ENCODE measurements at places on chromosomes 3 and 15. TPM values are rescaled to one million over a fixed set of nuclear protein-coding genes. Genes with fewer than 3 reads are reported as not detected.

DNA sequence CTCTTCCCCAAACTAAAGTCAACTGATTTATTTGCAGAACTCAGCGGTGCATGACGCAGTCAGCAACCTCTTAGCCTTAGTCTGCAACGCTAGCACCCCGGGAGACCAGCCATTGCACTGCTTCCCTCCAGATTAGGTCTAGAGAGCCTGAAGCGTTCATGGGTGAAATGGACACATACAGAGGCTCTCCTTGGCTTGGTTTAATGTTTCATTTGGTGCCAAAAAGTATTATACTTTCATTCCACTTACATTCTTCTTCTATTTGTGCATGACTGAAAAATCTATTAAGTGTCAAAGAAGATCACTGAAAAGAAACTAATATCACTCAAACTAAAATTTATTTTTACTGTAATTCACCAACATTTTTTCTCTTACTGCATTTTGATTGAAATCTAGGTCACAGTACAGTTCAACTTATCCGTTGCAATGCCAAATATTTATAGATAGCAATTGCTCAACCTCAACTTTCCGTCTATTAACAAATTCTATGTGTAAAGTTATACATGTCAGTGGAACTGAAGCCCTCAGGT is 116.2 kb downstream of the ROBO1 start:
- no peaks in the 10 kb centered on the region for H3K36me3 ChIP-seq
- H3K4me1 ChIP-seq = no peaks in the 10 kb centered on the region
- H3K27me3 ChIP-seq = no peaks in the 10 kb centered on the region

Gene FBXW12
- total RNA-seq = not detected

- H3K27me3 ChIP-seq = no peaks in the 10 kb centered on the region
- DNase-seq = peak; percentile 72
- H3K27ac ChIP-seq = peak overlapping the region; percentile 85
- H3K4me3 ChIP-seq = no peak overlapping the region
Observed at GRCh38 chr3:42746455-42747450, 26.3 kb downstream of the CCDC13 start.

GRCh38 chr3:152222327-152222726 is 46.4 kb upstream of the MBNL1 start:
- no peak overlapping the region for H3K4me3 ChIP-seq
- H3K4me1 ChIP-seq = no peaks in the 10 kb centered on the region
- no peak for DNase-seq
- H3K27me3 ChIP-seq = no peaks in the 10 kb centered on the region
- no peak overlapping the region for H3K27ac ChIP-seq
- no peaks in the 10 kb centered on the region for H3K36me3 ChIP-seq

GRCh38 chr15:40029979-40030893 is 8.7 kb downstream of the SRP14 start:
- H3K27me3 ChIP-seq = no peaks in the 10 kb centered on the region
- peaks cover 7% of the 10 kb centered on the region for H3K4me1 ChIP-seq
- no peak overlapping the region for H3K4me3 ChIP-seq
- no peak for DNase-seq
- H3K36me3 ChIP-seq = peaks cover 68% of the 10 kb centered on the region

GRCh38 chr3:45125550-45126026 is 20.6 kb downstream of the CDCP1 start:
- H3K27ac ChIP-seq = no peak overlapping the region
- H3K27me3 ChIP-seq = no peaks in the 10 kb centered on the region
- H3K36me3 ChIP-seq = no peaks in the 10 kb centered on the region
- no peak overlapping the region for H3K4me3 ChIP-seq
- peaks cover 28% of the 10 kb centered on the region for H3K4me1 ChIP-seq

Gene PCYT1A
- total RNA-seq = 55.7 TPM

Gene SNTN
- total RNA-seq = not detected
